SJSA1 (cell line): ENCODE measurements at places on chromosomes 1 and 21.

- DNase-seq: no peak
- no peaks in the 10 kb centered on the region for H3K27me3 ChIP-seq
- no peak overlapping the region for H3K27ac ChIP-seq
- H3K4me1 ChIP-seq: no peaks in the 10 kb centered on the region
- H3K36me3 ChIP-seq: no peaks in the 10 kb centered on the region
- H3K4me3 ChIP-seq: no peak overlapping the region
Measured at GRCh38 chr1:219153723-219154122, 20.0 kb upstream of the LYPLAL1 start.

DNA sequence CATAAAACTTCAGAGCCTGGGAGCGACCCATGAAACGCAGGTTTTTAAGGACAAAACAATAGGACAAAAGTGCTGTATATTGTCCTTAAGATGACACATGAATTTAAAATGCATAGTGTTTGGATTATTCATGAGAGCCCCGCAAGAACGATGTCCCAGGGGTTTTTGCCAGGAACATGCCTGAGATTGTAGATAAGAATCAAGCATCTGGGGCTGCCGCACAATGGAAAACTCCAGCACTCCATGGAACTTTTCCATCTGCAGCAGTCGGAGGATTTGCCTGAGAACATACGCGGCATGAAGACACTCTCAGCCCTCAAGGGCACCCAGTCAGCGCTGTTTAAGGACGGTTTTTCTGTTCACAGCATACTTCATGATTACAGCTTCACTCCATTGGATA lies 5.3 kb upstream of the ERG start:
- H3K4me3 ChIP-seq: peak overlapping the region; percentile 30
- H3K4me1 ChIP-seq: peaks cover 52% of the 10 kb centered on the region
- DNase-seq: peak; percentile 92
- no peaks in the 10 kb centered on the region for H3K27me3 ChIP-seq
- peak overlapping the region; percentile 87 for H3K27ac ChIP-seq

DNA sequence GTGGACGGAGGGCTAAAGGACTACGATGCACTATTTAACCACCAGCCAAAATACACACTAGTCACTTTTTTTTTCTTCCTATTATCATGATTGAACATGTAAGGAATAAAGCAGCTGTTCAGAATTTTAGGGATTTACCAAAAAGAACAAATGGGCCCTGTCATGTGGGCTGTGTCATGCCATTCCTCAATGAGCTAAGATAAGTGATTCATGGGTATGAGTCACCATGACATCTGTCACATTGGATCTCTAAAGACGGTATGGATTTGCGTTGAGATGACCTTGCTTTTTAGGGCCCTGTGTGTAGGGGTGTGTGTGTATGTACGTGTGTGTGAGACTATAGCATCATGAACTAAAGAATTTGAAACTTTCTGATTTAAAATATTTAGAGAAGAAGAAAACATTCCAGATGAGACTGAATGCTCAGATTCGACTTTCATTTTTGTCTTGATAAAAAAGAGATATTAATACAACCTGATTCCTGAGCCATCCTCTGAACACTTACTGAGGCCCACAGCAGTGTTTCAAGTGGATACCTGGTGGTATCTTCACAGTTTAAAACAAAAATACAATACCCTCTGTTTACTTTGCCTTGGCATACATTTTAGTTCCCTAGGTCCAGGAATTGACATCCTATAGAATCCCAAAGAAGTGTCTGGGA lies 246.1 kb upstream of the DUSP10 start:
- no peak overlapping the region for H3K4me3 ChIP-seq
- no peaks in the 10 kb centered on the region for H3K36me3 ChIP-seq

- H3K4me3 ChIP-seq: no peak overlapping the region
- H3K36me3 ChIP-seq: no peaks in the 10 kb centered on the region
- peak; percentile 6 for DNase-seq
- peaks cover 30% of the 10 kb centered on the region for H3K27me3 ChIP-seq
Measured at GRCh38 chr1:153355445-153356071, 2.1 kb upstream of the S100A9 start.

GRCh38 chr1:212512816-212513559 lies 80.3 kb downstream of the NENF start:
- peaks cover 23% of the 10 kb centered on the region for H3K4me1 ChIP-seq
- DNase-seq: peak; percentile 54
- no peaks in the 10 kb centered on the region for H3K27me3 ChIP-seq
- no peak overlapping the region for H3K4me3 ChIP-seq

DNA sequence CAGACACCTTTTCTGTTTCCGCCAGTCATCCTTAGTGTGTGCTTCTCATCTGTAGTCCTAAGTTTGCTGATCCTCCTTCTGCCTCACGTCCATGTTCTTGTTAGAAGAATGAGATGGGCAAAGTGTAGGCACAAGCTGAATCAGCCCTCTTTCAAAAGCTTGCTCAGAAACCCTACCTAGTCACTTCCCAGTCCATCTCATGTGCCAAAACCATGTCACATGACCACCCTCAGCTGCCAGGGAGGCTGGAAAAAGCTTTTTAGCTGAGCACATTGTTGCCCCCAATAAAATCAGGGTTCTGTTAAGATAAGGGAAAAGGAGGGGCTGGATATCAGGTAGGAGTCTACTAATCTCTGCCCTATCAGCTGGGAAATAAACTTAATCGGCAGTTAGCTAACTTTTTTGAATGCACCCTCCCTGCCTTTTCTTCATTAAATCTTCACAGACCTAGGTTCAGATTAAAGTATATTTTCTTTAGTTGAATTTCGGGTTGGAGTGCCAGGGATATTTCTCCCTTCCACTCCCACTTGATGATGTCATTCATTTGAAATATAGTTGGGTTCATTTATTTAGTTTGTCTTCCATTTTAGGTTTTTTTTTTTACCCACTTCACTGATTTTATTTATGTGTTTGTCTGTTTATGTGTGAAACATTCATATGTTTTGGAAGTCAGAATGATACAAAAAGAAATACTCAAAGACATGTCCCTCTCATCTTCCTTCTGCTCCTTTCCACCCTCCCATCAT lies 129.2 kb downstream of the ROR1 start:
- no peak overlapping the region for H3K27ac ChIP-seq
- no peak overlapping the region for H3K4me3 ChIP-seq
- no peak for DNase-seq
- no peaks in the 10 kb centered on the region for H3K27me3 ChIP-seq

DNA sequence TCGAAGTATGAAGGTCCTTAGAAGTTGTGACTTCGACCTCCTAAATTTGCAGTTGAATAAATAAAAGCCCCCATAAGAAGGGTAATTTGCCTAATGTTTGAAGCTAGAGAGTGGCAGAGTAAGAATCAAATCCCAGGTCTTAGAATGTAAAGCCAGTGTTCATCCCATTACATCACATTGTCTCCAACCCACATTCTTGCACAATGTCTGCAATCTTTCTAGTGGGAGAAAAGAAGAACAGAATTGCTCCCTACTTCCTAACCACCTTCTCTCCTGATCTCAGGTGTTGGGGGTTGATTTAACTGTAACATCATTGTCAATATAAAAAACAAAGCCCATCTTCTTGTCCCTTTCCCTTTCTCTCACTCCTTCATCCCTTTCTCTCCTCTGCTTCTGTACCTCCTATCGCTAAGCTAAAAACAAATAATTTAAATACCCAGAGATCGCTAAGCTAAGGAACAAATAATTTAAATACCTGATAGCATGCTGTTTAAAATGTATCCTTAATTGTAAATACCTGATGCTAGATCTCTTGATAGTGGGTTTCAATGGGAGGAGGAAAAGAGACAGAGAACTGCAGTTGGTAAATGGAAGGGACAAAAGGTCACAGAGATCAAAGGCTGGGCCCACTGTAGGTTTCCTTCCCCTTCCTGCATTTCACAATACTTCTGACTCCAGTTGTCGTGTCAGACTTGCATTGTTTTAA lies 32.1 kb upstream of the CCDC190 start:
- H3K27me3 ChIP-seq: no peaks in the 10 kb centered on the region
- no peak for DNase-seq
- no peak overlapping the region for H3K4me3 ChIP-seq
- no peaks in the 10 kb centered on the region for H3K36me3 ChIP-seq
- no peaks in the 10 kb centered on the region for H3K4me1 ChIP-seq
- no peak overlapping the region for H3K27ac ChIP-seq

DNA sequence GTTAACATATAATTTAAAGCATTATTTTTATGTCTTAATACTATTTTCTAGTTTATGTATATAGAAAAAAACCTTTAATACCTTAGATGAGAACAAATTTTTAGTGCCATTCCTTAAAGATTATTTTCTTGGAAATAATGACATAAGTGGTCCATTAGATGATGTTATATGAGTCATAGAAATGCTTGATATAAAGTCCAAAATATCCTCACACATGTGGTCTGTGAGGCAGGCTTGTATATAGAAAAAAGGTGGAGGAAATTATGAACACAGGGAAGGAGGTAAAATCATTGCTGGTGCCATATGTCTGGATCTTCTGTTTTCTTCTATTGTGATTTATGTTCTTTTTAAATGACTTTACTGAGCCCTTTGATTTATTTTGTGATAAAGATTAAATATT lies 79.3 kb downstream of the MAP3K7CL start:
- H3K27me3 ChIP-seq: no peaks in the 10 kb centered on the region
- peaks cover 21% of the 10 kb centered on the region for H3K4me1 ChIP-seq
- H3K4me3 ChIP-seq: no peak overlapping the region
- no peak overlapping the region for H3K27ac ChIP-seq

- peaks cover 48% of the 10 kb centered on the region for H3K36me3 ChIP-seq
- H3K4me3 ChIP-seq: no peak overlapping the region
- no peak overlapping the region; the same call in 1 of the 2 replicates for H3K27ac ChIP-seq
- DNase-seq: no peak
- H3K27me3 ChIP-seq: no peaks in the 10 kb centered on the region
- no peaks in the 10 kb centered on the region; the same call in 1 of the 2 replicates for H3K4me1 ChIP-seq
Measured at GRCh38 chr1:31651089-31651420, 6.4 kb upstream of the PEF1 start.

GRCh38 chr1:198929111-198929604 lies 290.3 kb downstream of the PTPRC start:
- peaks cover 24% of the 10 kb centered on the region for H3K36me3 ChIP-seq
- no peak for DNase-seq
- H3K4me3 ChIP-seq: no peak overlapping the region
- no peaks in the 10 kb centered on the region for H3K27me3 ChIP-seq

DNA sequence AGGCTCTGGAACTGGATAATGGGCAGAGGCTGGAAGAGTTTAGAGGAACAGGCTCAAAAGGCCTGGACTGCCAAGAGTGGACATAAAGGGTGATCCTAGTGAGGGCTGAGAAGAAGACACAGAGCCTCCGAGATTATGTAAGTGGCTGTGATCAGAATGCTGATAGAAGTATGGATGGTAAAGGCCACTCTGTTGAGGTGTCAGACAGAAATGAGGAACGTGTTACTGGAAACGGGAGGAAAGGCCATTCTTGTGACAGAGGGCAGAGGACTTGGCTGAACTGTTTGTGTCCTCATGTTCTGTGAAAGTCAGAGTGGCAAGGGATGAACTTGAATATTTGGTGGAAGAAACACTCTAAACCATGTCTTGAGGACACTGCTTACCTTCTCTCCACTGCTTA lies 6.7 kb upstream of the ABCG1 start:
- no peak overlapping the region for H3K27ac ChIP-seq
- H3K4me3 ChIP-seq: no peak overlapping the region
- H3K36me3 ChIP-seq: no peaks in the 10 kb centered on the region
- H3K27me3 ChIP-seq: no peaks in the 10 kb centered on the region

GRCh38 chr1:12052008-12052573 lies 11.0 kb upstream of the TNFRSF8 start:
- peaks cover 7% of the 10 kb centered on the region for H3K4me1 ChIP-seq
- H3K27me3 ChIP-seq: peaks cover 4% of the 10 kb centered on the region; the same call in 1 of the 2 replicates
- peak; percentile 50 for DNase-seq

DNA sequence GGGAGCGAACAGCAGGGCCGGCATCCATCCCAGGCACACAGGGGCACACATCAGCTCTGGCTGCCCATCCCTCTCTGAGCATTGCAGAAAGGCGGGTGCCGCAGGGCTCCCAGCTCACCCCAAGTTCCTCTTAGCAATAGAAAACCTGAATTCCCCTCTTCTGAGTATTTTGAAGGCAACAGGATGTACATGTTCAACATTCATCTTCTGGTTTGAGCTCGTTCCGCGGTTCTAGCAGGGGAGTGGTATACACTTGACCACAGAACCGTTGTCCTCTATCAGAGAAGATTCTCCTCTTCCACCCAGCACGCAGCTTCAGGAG lies 23.6 kb downstream of the ACTA1 start:
- H3K27ac ChIP-seq: no peak overlapping the region
- DNase-seq: no peak
- no peaks in the 10 kb centered on the region for H3K36me3 ChIP-seq
- no peak overlapping the region for H3K4me3 ChIP-seq

- peak overlapping the region; percentile 96 for H3K27ac ChIP-seq
- peaks cover 42% of the 10 kb centered on the region for H3K4me1 ChIP-seq
- H3K27me3 ChIP-seq: no peaks in the 10 kb centered on the region
- H3K4me3 ChIP-seq: no peak overlapping the region
- peak; percentile 44 for DNase-seq
- no peaks in the 10 kb centered on the region for H3K36me3 ChIP-seq
Measured at GRCh38 chr21:42039470-42039901, 29.3 kb upstream of the ZBTB21 start.
